ENCODE measurements at places on chromosomes 5 and 9.

DNA sequence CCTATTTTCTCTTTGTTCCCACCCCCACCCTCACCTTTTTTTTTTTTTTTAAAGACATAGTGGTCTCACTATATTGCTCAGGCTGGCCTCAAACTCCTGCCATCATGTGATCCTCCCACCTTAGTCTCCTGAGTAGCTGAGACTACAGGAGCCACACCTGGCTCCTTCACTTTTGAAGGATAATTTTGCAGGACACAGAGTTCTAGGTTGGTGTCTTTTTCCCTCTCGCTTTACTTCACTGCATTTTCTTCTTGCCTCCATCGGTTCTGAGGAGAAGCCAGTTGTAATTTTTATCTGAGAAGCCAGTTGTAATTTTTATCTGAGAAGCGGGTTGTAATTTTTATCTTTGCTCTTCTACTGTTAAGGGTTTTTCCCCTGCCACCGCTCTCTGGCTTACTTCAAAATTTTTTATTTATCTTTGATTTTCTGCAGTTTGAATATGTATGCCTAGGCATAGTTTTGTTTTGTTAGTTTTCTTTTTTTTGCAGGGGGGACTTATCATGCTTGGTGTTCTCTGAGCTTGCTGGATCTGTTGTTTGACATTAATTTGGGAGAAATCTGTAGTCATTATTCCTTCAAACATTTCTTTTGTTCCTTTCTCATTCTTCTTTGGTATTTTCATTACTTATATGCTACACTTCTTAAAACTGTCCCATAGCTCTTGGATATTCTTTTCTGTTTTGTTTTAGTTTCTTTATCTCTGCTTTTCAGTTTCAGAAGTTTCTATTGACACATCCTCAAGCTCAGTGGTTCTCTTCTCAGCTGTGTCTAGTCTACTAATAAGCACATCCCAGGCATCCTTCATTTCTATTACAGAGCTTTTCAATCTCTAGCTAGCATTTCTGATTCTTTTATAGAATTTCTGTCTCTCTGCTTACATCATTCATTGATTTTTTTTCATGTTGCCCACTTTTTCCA, 148.2 kb upstream of the CHD1 start:
- no peak overlapping the region for H3K27ac ChIP-seq
- no peaks in the 10 kb centered on the region for H3K4me1 ChIP-seq
- H3K27me3 ChIP-seq = no peaks in the 10 kb centered on the region
- no peak overlapping the region for H3K4me3 ChIP-seq
- no peak for DNase-seq
- no peaks in the 10 kb centered on the region for H3K36me3 ChIP-seq

DNA sequence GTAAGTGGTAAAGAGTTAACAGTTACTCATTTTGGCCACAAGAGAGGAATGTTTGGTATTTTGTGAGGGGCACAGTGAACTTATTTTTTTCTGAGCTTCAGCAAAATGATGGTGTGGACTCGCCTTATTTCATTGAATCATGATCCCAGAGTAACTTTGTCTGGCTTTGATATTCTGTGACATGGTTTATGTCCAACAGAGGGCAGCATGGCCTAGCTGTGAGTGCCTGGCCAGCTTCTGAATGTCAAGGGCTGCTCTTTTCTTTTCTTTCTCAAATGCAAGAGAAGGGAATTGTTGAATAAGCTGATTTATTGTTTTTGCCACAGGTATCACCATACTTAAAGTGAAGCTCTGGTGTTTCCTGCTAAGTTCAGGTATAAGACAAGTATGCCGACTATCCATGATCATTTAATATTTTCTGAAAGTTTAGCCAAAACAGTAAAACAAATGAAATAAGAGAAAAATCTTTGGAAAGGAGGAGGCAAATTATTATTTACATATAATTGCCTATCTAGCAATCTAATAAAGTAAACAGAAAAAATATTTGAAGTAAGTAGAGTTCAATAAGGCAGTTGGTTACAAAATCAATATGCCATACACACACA, 31.7 kb downstream of the MRPL22 start:
- no peak overlapping the region for H3K4me3 ChIP-seq
- H3K36me3 ChIP-seq = peaks cover 16% of the 10 kb centered on the region
- H3K4me1 ChIP-seq = peaks cover 5% of the 10 kb centered on the region
- H3K27ac ChIP-seq = no peak overlapping the region

- peaks cover 2% of the 10 kb centered on the region for H3K27me3 ChIP-seq
- DNase-seq = no peak
- no peaks in the 10 kb centered on the region for H3K36me3 ChIP-seq
- H3K4me3 ChIP-seq = no peak overlapping the region
Measured at GRCh38 chr5:173764332-173765028, 123.7 kb upstream of the CPEB4 start.

GRCh38 chr5:132472431-132472830, 18.1 kb downstream of the IRF1 start:
- peaks cover 27% of the 10 kb centered on the region for H3K36me3 ChIP-seq
- H3K27me3 ChIP-seq = no peaks in the 10 kb centered on the region
- H3K4me1 ChIP-seq = peaks cover 91% of the 10 kb centered on the region
- peak overlapping the region; percentile 69 for H3K27ac ChIP-seq

GRCh38 chr5:110687485-110687884, 39.0 kb downstream of the TMEM232 start:
- no peak overlapping the region for H3K27ac ChIP-seq
- DNase-seq = no peak
- peaks cover 16% of the 10 kb centered on the region for H3K4me1 ChIP-seq

DNA sequence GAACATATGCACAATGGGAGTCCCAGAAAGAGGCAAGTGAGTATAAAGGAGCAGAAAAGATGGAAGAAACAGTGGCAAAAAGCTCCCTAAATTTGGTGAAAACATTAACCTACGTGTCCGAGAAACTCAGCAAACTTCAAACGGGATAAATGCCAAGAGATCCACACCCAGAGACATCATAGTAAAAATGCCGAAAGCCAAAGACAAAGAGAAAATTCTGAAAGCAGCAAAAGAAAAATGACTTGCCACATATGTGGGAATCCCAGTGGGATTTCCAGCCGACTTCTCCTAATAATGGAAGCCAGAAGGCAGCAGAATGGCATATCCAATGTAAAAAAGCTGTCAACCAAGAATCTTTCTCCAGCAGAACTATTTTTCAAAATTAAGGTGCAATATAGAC, 101.2 kb downstream of the ADAMTS2 start:
- H3K4me1 ChIP-seq = no peaks in the 10 kb centered on the region
- DNase-seq = no peak
- H3K27me3 ChIP-seq = peaks cover 18% of the 10 kb centered on the region
- H3K27ac ChIP-seq = no peak overlapping the region
- H3K36me3 ChIP-seq = no peaks in the 10 kb centered on the region

DNA sequence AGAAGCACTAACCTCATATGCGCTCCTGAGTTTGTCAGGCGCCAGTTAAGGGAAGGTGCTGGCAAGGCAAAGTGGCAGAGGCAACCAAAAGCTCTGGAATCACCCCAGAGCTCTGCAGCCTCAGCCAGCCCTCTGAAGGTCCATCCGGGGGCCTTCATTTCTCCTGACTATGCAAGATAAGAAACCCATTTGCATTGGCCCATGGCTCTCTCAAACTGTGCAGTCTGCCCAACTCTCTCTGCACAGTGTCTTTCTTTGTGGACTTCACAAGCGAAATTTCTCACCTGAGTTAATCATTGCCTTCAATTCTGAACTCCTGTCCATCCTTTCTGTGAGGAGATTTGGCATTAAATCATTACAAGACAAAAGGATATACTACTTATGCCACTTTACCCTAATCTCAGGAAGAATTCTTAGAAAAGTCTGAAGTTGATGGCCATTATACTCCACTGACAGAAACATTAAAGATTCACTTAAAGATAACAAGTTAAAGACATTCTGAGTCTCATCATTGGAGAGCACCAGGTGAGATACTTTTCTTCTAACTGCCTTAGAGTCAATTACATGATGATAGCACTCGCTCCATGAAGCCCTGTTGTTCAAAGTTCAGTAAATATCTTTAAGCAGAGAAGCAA, 235.6 kb downstream of the SPOCK1 start:
- H3K4me3 ChIP-seq = no peak overlapping the region
- H3K27ac ChIP-seq = no peak overlapping the region
- H3K36me3 ChIP-seq = no peaks in the 10 kb centered on the region
- H3K27me3 ChIP-seq = peaks cover 23% of the 10 kb centered on the region

DNA sequence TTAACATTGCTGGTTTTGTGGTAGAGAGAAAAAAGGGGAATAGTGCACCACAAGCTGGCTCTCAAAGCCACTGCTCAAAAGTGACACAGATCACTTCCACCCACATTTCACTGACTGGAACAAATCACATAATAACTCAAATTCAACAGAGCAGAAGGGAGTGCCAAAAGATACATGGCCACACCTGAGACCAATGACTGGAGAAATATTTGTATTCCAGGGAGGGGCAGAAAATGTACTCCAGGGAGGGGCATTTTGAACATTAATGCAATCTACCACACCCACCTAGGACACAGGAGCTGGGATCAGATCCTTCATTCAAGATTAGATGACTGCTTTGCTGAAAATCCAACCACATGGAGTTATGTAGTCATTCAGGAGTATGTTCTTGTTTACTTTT, 44.8 kb upstream of the ALDOB start:
- H3K4me1 ChIP-seq = no peaks in the 10 kb centered on the region
- no peak overlapping the region for H3K27ac ChIP-seq

DNA sequence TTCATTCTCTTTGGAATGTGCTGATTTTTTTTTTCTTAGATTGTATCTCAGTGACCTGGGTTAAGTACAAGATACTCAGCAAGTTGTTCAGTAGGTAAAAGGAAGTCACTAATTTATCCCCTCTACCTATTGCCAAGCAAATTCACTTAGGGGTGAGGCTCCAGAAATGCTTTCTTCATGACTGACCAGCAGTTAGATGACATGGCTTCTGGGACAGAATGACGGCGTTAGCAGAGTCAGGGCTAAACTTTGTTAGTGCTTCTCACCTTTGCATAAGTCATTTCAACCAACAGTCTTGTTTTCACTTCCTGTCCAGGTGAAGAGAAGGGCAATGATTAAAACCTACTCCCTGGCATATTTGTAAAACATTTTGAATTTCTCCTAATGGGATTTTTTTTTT, 20.2 kb upstream of the MTAP start:
- H3K4me3 ChIP-seq = no peak overlapping the region
- H3K27me3 ChIP-seq = peaks cover 47% of the 10 kb centered on the region
- no peak for DNase-seq
- H3K27ac ChIP-seq = no peak overlapping the region
- H3K36me3 ChIP-seq = no peaks in the 10 kb centered on the region
- H3K4me1 ChIP-seq = no peaks in the 10 kb centered on the region

GRCh38 chr9:99352826-99353225, 130.7 kb downstream of the SEC61B start:
- H3K27me3 ChIP-seq = peaks cover 14% of the 10 kb centered on the region
- no peaks in the 10 kb centered on the region for H3K36me3 ChIP-seq
- H3K4me3 ChIP-seq = no peak overlapping the region
- H3K4me1 ChIP-seq = no peaks in the 10 kb centered on the region
- H3K27ac ChIP-seq = no peak overlapping the region

- no peaks in the 10 kb centered on the region for H3K27me3 ChIP-seq
- H3K27ac ChIP-seq = no peak overlapping the region
- no peaks in the 10 kb centered on the region for H3K4me1 ChIP-seq
- no peak overlapping the region for H3K4me3 ChIP-seq
- DNase-seq = no peak
- no peaks in the 10 kb centered on the region for H3K36me3 ChIP-seq
Measured at GRCh38 chr5:90182726-90183125, 226.8 kb downstream of the CETN3 start.

GRCh38 chr9:36676778-36677485, 104.2 kb downstream of the MELK start:
- H3K27ac ChIP-seq = no peak overlapping the region
- H3K4me3 ChIP-seq = no peak overlapping the region
- peaks cover 75% of the 10 kb centered on the region for H3K36me3 ChIP-seq
- no peak for DNase-seq
- H3K4me1 ChIP-seq = peaks cover 14% of the 10 kb centered on the region

GRCh38 chr5:140635291-140636257, 2.6 kb upstream of the CD14 start:
- peak overlapping the region; percentile 56 for H3K27ac ChIP-seq
- peaks cover 5% of the 10 kb centered on the region for H3K36me3 ChIP-seq
- peaks cover 53% of the 10 kb centered on the region for H3K4me1 ChIP-seq
- peaks cover 25% of the 10 kb centered on the region for H3K27me3 ChIP-seq
- H3K4me3 ChIP-seq = no peak overlapping the region

DNA sequence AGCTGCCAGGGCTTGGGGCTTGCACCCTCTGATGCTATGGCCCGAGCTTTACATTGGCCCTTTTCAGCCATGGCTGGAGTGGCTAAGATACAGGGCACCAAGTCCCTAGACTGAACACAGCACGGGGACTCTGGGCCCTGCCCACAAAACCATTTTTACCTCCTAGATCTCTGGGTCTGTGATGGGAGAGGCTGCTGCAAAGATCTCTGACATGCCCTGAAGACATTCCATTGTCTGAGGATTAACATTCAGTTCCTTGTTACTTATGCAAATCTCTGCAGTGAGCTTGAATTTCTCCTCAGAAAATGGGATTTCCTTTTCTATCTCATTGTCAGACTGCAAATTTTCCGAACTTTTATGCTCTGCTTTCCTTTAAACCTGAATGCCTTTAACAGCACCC, 337.0 kb upstream of the SMC2 start:
- no peaks in the 10 kb centered on the region for H3K4me1 ChIP-seq
- no peak overlapping the region for H3K4me3 ChIP-seq
- no peaks in the 10 kb centered on the region for H3K36me3 ChIP-seq
- DNase-seq = no peak
- H3K27me3 ChIP-seq = no peaks in the 10 kb centered on the region

GRCh38 chr5:38576442-38576841, 20.0 kb upstream of the LIFR start:
- DNase-seq = no peak
- no peak overlapping the region for H3K27ac ChIP-seq
- no peaks in the 10 kb centered on the region for H3K4me1 ChIP-seq
- H3K27me3 ChIP-seq = peaks cover 18% of the 10 kb centered on the region
- no peaks in the 10 kb centered on the region for H3K36me3 ChIP-seq

GRCh38 chr5:80276186-80276585, 20.3 kb upstream of the SERINC5 start:
- no peaks in the 10 kb centered on the region for H3K36me3 ChIP-seq
- no peak overlapping the region for H3K27ac ChIP-seq

GRCh38 chr5:102700916-102701315, 54.2 kb upstream of the PAM start:
- H3K36me3 ChIP-seq = no peaks in the 10 kb centered on the region
- H3K4me1 ChIP-seq = no peaks in the 10 kb centered on the region
- DNase-seq = no peak
- H3K27ac ChIP-seq = no peak overlapping the region

- no peaks in the 10 kb centered on the region for H3K4me1 ChIP-seq
- no peaks in the 10 kb centered on the region for H3K36me3 ChIP-seq
- H3K4me3 ChIP-seq = no peak overlapping the region
- H3K27ac ChIP-seq = no peak overlapping the region
- no peaks in the 10 kb centered on the region for H3K27me3 ChIP-seq
Measured at GRCh38 chr5:95986001-95986400, 24.4 kb upstream of the ELL2 start.

DNA sequence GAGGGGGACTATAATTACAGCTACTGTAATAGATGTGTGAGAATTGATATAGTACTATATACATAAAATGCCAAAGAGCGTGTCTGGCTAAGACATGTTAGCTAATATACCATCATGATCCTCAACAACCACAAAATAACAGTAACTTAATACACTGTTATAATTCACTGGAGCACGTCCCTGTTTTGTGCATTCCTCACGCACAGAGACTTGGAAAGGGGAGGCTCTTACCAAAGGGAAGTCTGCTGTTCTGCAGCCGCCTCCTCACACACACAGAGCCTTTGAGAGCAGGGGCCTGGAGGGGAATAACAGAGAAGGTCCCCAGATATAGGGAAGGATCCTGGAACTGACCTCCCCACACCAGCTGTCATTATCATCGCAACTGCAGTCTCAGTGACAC, 97.3 kb downstream of the ANKRD18A start:
- no peak overlapping the region for H3K4me3 ChIP-seq
- DNase-seq = no peak
- no peak overlapping the region for H3K27ac ChIP-seq
